ENCODE measurements at places on chromosomes 2 and 18.
A peak's percentile ranks its signal among the peaks of the same experiment; 100 is the strongest.

DNA sequence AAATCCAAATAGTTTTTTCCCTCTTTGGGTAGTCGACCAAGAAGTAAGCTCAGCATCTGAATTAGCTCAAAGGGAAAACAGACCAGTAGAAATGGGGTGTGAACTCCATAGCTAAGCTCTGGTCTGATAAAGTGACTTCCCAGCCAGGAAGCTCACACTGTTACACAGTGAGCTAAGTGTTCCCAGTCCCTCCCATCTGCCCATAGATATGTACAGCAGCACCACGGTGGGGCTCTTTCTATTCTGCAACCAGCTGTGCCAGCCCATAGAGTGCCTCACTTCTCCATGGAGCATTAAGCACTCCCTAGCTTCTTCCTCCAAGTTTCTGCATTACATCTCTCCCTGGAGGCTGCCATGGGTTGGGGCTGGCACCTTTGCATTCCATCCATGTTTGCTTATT, 27.6 kb upstream of the NEMP2 start:
- no peak for DNase-seq

DNA sequence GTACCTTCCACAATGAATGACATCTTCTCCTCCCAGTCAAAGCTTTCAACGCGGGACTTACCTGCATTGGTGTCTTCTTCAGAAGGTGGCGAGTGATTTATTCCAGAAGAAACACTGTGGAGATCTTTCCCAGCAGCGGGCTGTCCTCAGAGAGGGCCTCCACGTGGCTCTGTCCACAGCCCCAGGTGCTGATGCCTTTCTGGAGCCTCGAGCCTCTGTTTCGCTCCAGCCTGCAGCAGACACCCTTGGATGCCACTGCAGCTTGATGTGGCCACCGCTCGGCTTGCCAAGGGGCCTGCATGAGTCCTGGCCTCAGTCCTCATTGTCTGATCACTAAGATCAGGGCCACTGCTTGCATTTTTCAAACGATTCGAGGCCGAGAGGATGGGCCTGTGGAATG, 46.6 kb upstream of the GALR1 start:
- no peak for DNase-seq

DNA sequence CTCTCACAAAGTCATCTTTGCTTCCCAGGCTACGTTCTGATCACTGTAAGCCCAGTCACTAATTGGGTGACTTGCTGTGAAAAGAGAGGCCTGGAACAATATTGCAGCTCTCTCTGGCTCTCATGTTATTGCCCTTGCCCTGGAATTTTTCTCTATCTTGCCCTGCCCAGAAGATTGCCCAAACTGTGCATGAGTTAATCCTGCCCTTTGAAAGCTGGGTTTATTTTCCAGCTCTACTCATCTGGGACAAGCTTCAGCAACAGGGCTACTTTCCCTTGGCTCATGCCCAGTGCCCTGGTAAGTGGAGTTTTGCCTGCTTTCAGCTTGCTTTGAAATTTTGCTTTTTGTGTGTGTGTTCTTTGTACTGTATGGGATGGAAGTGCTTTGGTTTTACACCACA, 6.9 kb upstream of the EHBP1 start:
- DNase-seq = no peak

DNA sequence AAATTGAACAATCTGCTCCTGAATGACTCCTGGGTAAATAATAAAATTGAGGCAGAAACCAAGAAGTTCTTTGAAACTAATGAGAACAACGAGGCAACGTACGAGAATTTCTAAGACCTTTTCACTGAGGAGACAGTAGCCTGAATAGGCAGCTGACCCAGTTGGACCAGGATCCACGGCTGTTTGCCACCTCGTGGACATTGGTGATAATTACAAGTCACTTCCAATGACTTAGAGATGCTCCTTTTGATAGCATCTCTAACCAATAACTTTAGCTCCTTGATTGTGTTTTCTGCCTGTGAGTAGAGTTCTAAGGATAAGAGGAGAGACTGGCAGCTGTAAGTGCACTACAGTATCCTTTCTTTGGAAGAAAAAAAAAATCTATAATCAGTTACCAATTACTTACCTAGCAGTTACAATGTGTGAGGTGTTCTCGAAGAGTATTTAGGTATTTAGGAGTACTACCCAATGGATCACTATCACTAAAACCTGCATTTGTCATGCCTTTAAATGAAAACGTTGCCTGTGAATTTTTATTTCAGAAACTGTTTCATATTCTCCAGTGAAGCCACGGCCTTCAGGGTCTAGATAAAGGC, 31.3 kb upstream of the CNTNAP5 start:
- peak; percentile 4 for DNase-seq

GRCh38 chr2:47301277-47301618, 101.7 kb upstream of the MSH2 start:
- DNase-seq = no peak

- no peak for DNase-seq
Observed at GRCh38 chr2:66240286-66240685, 194.6 kb upstream of the MEIS1 start.

- DNase-seq = no peak
Observed at GRCh38 chr2:8597559-8598225, 84.2 kb upstream of the ID2 start.

GRCh38 chr18:75112186-75113096, 96.5 kb downstream of the PTGR3 start:
- DNase-seq = no peak

DNA sequence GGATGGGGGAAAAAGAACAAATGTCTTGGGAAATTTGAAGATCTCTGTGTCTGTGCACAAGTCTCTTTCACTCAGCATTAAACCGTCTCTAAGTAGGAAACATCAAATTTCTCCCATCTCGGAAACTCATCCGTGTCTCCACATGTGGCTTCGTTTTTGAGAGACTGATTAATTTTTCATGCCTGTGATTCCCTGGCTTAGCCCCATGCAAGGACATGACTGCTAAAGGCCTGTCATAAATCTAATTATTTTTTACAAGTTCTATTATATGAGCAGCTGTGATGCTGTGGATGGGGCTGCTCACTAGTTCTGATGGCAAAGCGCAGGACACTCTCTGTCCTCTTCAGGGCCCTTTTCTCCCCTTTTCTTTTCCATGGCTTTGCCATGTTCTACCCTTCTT, 129.1 kb downstream of the RGPD3 start:
- no peak for DNase-seq

- no peak for DNase-seq
Observed at GRCh38 chr2:52036024-52036423, 1004.1 kb upstream of the NRXN1 start.

- DNase-seq = no peak
Observed at GRCh38 chr2:20052229-20052851, 912 bp upstream of the LAPTM4A start.

DNA sequence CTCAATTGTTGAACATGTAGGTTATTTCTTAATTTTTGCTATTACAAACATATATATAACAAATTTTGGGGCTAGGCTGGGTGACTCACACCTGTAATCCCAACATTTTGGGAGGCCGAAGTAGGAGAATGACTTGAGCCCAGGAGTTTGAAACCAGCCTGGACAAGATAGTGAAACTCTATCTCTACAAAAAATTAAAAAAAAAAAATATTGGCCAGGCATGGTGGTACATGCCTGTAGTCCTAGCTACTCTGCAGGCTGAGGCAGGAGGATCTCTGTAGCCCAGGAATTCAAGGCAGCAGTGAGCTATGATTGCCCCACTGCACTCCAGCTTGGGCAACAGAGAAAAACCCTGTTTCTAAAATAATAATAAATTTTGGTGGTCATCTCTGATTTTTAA, 23.5 kb downstream of the SLC4A1AP start:
- no peak for DNase-seq

DNA sequence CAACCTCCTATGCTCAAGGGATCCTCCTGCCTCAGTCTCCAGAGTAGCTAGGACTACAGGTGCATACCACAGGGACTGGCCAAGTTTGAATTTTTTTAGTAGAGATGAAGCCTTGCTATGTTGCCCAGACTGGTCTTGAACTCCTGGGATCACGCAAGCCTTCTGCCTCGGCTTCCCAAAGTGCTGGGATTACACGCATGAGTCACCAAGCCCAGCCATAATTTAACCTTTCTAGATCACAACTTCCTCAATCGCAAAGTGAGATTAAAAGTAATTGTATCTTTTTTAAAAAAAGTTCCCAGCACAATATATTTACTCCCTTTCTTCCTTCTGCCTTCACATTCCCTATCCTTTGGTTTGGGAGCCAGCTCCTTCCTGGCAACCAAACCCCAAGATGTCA, 5.8 kb upstream of the PPP1CB start:
- no peak for DNase-seq

GRCh38 chr18:43534511-43534910, 257.2 kb upstream of the SYT4 start:
- DNase-seq = no peak

DNA sequence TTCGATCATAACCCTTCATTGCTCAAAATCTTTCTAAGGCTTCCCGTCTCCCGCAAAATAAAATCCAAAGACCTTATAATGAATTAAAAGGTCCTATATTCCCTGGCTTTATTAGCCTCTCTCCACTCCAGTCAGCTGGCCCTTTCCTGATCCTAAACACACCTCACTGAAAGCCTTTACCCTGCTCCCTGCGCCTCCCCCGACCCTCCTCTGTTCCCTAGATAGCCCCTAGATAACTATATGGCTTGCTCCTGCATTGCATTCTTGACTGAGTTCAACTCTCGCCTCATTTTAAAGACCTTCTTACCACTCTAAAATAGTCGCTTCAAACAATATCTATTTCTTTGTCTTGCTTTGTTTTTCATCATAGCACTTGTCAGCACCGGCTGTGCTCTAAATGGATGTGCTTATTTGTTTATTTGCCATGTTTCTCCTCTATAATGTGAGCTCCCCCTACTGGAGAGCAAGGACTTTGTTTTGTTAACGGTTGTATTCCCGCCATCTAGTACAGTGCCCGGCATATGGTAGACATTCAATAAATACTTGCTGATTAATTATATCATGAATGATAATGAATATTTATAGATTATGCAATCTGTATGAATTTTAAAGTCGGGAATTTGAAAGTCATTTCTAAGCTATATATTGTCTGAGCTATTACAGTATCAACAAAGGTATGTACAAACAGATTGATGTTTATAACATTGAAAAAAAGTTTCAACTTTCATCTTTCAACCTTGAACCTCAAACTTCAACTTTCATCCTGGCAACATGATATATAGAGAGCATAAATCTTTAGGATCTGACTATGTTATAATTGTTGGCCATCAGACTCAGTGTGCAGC, 32.4 kb upstream of the VIT start:
- no peak for DNase-seq

DNA sequence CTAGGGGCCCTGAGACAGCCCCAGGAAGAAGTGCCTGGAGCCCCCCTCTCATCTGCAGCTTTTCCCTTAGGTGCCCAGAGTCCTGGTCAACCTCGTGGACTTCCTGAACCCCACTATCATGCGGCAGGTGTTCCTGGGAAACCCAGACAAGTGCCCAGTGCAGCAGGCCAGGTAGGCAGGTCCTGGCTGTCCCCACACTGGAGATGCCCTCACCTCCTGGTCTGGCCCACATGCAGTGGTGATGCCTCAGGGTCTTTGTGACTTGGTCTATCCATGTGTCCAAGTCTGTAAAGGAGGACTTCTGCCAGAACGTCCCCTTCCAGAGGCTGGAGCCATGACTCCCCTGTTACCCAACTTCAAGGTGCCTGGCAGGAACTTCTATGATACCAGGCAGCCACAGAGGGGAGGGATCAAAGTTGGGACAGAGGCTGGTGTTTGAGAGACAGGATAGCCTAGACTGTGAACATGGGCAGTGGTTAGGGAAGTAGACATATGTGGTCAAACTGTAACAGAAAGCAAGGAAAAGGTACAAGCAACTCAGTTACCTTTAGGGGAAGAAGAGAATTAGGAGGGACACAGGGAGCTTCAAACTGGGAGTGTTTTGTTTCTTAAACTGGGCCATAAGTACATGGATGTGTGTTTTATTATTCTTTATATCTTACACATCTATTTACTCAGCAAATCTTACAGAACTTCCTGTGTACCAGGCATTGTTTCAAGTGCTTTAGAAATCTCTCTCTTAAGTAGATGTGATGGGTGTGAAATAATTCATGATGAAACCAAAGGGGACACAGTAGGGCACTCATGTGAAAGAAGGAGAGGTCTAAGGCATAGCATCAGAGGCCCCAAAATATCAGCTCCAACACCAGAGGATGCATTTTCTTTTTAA, 107.1 kb downstream of the PLB1 start:
- DNase-seq = no peak

- DNase-seq = no peak
Observed at GRCh38 chr2:204984518-204984917, 439.2 kb downstream of the PARD3B start.

DNA sequence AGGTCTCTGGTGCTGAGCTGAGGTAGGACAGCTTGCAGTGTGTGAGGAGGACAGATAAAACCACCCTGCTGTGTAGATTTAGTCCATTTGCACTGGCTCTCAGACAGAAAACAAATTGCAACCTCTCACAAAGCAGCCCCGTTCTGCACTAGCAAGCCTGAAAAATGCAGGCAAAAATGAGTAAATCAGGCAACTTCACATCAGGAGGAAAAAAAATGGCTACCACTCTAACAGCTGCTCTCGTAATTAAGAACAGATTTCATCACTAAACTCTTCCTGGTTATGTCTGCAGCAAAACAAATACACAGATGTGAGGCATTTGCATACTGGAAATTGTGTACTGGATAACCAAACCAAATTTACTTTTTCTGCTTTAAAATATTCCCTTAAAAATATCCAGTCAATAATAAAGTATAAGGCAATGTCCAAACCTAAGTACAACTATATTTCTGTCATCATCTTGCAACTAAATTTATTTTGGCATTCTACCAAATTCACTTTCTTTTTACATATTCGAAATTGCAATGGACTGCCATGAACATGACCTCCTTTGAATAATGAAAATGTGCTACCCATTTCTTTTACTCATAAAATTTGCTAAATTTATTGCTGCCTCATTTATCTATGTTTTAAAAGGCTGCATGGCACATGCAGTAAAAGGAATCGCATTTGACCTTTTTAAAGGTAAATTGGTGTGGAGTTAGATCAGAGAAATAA, 157.4 kb downstream of the AFF3 start:
- no peak for DNase-seq

GRCh38 chr18:71079606-71080005, 790.8 kb downstream of the SOCS6 start:
- no peak for DNase-seq

DNA sequence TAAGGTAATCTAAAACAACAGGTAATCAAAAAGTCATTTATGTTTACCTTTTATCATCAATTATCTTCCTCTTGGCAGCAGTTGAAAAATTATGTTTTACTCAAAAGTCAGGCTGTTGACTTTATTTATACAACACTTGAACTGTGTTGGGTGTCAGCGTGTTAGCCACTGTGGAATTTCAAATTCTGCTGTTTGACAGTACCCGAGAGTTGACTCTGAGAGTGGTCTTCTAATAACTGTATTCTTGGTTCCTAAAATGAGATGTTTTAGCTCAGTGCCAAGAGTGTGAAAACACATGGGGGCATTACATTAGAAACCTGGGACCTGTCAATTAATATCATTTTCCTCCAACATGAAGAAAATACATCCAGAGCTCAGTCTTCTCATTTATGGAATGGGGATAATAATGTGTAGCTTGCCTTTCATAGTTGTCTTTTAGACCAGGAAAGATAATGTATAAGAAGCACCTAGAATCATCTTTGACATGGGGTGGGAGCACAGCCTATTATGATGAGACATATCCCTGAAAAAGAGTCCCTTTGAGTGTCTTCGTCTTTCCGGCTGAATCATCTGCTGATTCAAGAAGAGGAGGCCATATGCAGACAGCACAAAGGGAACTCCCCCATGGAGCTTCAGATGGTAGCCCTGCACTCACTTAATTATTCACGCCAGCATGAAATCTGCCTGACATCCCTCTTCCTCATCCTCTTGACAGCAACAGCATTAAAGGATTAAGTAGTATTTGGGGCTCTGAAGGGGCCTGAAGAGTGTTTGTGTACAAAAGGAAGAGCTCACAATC, 89.1 kb downstream of the AFF3 start:
- DNase-seq = no peak

Data from stimulated activated CD4-positive, alpha-beta T cell treated with anti-CD3 and anti-CD28 coated beads, TNF-alpha, amount 100 ng/mL, for 24 hours (primary cell).